ENCODE measurements at places on chromosomes 7 and 10.

GRCh38 chr7:107025449-107026103, 18.9 kb upstream of the PRKAR2B start:
- no peak for DNase-seq

- no peak for DNase-seq
Observed at GRCh38 chr10:112203328-112204076, 19.9 kb upstream of the GPAM start.

DNA sequence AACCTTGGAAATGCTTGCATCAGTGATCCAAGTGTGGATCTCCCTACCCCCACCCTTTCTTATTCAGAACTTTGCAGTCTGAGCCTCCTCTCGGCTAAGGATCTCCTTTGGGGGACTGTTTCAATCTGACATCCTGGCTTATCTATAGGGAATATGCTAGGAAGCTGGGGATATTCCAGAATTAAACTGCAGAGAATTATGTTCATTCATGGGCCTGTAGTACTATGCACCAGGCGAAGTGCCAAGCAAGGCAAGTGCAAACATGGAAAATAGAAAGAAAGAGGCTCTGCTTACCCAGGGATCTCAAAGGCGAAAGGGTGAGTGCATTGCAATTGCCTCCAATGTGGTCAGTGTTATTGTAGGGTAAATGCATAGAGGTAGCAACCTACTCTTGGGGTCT, 96.5 kb downstream of the CACNB2 start:
- DNase-seq, result no peak

GRCh38 chr7:143257501-143257900, 5.7 kb upstream of the GSTK1 start:
- no peak for DNase-seq
